ENCODE measurements at places on chromosomes 1 and 21.

GRCh38 chr1:190296453-190296852, 181.2 kb downstream of the BRINP3 start:
- DNase-seq = no peak

GRCh38 chr1:226268421-226269124, 40.4 kb downstream of the LIN9 start:
- peak; percentile 57 for DNase-seq

DNA sequence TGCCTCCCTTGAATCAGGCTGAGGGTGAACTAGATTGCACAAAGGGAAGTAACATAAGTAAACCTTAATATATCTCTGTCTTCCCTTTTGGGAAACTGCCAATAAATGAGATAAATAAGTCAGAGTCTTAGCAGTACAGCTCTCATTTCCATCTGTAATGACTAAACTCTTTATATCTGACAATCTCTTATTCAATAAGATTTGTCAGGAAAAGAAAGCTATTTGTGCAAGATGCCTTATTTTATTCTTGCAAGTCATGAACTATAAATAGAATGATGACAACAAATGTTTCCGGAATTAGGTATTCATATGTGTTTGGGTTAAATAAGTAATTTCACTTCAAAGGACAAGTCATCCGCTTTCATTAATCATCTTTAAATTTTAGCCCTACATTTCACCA, 229.2 kb downstream of the PTGER3 start:
- peak; percentile 17 for DNase-seq

DNA sequence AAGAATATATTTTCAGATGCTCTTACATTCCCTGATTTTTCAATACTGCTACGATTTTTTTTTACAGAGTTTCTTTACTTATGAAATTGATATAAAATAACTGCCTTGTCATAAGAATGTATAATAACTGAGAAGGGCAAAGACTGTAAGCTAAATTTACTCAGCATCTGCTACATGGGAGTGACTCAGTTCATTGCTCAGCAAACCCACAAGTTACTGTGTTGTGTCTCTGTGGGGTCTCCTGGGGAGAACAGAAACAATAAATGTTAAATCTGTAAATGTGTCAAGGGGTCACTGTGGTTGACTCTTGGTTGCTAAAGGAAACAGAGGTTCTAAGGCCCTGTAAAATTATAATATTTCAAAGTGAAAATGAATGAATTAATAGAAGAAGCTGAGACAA, 210.3 kb upstream of the CACYBP start:
- peak; percentile 58 for DNase-seq

DNA sequence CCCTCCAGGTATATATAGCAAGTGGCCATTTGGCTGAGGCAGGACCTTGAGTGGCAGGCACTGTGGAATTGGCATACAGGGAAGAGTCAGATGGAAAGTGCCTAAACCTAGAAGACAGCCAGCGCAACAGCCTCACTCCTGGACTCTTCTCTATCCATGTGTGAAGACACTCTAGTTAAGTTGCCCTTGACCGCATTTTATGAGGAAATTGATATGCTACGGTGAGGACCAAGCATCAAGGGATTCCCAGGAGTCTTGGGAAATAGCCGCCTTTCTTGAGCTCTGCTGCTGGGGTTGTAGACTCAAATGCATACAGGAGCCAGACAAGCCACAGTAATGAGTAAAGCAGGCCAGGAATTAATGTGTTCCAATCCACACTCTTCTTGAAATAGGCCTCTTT, 145.9 kb upstream of the KAZN start:
- DNase-seq = no peak

DNA sequence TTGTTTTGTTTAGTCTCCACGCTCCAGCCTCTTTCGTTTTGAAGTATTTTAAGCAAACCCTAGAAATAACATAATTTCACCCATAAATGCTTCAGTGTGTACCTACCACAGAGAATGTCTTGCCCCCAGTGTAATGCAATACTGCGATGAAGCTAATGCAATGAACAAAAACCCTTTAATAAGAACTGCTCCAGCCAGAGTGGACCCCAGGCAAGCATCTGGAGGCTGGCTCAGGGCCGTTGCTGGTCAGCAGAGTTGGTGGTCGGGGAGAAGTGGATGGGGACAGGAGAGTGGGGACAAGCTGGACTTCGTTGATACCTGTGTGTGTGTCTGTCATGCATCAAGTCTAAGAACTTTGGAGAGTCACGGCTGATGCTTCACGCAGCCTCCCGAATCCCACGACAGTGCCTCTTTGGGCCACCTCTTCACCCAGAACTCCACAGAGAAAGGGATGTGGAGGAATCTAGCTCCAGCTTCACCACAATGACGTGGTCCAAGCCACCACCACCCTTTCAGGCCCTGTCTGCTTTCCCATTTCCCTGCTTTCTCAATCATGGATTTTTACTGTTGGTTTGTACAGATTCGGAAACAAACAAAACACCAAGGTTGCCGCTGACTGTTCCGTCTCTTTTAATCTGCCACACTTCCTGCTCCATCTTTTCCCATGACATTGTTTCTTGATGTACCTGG, 108.6 kb upstream of the ERRFI1 start:
- DNase-seq = no peak

GRCh38 chr1:67338642-67339041, 31.0 kb downstream of the IL12RB2 start:
- no peak for DNase-seq

GRCh38 chr1:246383791-246384190, 123.3 kb downstream of the SMYD3 start:
- DNase-seq = no peak

DNA sequence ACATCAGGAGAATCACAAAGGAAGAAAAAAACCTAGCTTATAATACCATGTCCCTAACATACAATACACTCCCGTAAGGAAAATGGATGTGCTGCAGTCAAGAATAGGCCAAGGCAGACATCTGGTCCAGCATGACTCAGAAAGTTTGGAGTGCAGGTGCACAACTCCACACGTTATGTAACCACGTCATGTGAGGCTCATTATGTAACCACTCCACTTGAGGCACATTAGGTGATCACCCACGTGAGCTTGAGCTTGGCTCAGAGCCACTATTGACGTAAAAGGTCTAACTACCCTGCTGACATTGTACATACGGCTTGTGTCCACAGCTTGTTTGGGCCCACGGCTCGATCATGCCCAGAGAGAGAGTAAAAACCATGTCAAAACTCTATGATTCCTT, 99.8 kb upstream of the C1orf21 start:
- DNase-seq = no peak

Data from hepatic stellate cell (primary cell).